HuH-7.5 (cell line): ENCODE measurements at places on chromosomes 16 and 17.

DNA sequence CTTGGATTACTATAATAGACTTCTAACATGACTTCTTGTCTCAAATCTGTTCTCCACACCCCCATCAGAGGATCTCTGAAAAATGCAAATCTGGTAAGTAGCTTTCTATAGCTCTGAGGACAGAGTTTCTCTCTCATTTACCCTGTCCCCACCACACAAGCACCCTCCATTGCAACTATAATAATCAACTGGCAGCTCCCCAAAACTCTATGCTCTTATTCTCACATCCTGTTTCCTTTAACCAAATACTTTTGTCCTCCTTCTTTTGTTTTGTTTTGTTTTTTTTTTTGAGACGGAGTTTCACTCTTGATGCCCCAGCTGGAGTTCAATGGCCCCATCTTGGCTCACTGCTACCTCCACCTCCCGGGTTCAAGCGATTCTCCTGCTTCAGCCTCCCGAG is 73.4 kb downstream of the HELZ start:
- DNase-seq, result no peak

DNA sequence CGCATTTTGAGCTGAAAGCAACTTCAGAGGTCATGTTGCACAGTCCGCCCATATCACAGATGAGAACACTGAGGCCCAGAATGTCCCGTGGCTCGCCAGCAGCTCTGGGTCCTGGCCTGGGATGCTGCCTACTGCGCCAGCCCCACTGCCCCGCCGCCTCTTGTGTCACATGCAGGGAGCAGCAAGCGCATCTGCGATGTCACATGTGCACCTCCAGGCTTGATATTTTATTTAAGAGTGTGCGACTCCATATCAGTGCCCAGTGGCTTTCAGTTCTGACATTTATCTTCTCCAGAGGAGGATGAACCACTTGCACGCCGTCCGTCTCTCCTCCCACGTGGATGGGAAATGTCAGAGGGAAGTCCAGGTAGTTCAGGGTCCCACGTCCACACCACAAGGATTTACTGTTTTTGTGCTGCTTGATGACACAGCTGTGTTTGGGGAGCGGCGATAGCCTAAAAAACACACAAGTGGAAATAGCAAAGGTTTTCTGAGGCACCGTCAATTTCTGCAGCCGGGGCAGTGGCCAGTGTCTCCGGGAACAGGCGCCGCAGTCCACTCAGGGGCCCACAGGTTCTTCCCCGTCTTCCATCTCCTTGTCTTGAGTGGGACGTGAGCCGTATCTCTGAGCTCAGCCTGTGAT is 7.0 kb upstream of the RBFOX3 start:
- no peak for DNase-seq

DNA sequence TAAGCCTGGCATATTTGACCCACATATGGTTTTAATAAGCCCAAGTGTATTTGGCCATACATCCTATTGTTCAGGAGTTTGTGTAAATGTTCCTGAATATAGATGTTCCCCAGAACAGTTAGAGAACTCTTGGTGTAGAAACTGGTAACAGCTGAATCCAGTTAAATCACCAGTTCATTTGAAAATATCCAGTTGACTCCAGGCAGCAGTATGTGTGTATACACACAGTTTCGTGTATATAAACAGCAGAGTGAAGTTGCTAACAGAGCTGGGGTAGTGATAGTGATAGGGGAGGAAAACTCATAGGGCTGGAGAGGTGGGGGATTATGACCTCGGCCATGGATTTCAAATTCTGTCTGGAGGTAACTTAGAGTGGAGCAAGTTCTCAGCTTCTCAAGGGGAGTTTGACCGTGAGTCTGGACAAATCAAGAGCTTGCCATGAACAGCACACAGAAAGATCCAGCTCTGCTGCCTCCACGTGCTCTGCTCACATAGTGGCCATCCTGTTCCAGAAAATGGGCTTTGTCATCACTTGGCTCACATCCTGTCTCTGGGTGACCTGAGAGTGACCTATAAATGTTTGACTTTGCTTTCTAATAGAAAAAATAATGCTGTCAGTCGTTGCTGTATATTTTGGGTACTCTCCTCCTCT is 30.6 kb upstream of the MMD start:
- DNase-seq, result no peak

DNA sequence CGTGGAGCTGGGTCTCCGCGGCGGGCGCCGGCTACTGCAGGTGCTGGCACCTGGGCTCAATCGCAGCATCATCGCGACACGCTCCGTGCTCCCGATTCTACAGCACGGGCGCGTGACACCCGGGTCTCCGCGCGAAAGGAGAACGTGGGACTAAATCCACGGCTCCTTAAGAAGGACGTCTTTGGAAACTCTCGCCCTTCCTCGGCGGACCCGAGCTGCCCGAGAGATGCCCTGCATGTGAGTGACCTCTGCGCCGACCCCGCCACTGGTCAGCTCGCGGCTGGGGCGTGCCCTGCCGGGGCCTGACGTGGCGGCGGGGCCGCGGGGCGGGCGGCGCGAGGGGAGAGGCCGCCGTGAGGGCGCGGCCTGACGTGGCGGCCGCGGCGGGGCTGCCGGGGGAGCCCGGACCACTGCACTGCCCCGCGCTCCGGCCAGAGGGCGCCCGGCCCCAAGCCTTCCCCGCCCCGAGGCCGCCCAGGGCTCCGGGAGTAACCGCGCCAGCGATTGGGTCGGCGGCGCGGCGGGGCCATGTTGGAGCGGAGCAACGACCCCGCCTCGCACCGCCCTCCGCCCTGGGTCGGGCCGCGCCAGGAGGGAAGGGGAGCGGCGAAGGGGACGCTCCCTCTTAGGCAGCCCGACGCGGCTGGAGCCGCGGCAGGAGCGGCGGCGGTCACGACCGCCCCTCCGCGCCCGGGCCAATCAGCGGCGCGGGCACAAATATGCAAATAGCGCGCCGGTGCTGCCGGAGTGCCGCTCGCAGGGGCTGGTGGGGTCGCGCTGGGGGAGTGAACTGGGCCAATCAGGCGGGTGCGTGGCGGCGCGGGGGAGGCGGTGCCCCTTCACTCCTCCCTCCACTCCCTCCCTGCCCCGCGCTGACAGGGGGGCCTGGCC is 75.6 kb downstream of the CHD9 start:
- peak; percentile 95 for DNase-seq

DNA sequence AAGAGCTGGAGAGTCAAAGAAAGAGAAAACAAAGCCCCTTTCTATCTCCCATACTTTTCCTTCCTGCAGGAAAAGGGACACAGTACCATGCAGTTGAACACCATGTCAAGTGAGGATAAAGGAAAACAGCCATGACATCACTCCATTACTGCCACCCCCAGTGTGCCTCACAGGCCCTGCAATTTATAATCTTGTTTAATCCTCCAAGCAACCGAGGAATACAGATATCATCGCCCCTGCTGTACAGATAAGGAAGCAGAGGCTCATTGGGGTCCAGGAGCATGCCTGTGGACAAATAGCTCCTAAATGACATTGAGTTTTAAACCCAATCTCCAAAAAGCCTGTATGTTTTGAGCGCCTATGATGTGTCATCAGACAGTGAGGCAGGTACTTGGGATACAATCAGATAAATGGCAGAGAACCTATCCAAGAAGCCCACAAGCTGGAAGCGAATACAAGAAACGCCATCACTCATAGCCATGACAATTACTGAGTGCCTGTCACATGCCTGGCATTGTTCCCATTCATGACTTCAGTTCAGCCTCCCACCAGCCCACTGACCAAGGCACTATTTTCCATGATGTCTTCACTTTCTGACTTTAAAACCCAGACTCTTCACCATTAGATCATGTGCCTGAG is 45.5 kb downstream of the CPPED1 start:
- no peak for DNase-seq

DNA sequence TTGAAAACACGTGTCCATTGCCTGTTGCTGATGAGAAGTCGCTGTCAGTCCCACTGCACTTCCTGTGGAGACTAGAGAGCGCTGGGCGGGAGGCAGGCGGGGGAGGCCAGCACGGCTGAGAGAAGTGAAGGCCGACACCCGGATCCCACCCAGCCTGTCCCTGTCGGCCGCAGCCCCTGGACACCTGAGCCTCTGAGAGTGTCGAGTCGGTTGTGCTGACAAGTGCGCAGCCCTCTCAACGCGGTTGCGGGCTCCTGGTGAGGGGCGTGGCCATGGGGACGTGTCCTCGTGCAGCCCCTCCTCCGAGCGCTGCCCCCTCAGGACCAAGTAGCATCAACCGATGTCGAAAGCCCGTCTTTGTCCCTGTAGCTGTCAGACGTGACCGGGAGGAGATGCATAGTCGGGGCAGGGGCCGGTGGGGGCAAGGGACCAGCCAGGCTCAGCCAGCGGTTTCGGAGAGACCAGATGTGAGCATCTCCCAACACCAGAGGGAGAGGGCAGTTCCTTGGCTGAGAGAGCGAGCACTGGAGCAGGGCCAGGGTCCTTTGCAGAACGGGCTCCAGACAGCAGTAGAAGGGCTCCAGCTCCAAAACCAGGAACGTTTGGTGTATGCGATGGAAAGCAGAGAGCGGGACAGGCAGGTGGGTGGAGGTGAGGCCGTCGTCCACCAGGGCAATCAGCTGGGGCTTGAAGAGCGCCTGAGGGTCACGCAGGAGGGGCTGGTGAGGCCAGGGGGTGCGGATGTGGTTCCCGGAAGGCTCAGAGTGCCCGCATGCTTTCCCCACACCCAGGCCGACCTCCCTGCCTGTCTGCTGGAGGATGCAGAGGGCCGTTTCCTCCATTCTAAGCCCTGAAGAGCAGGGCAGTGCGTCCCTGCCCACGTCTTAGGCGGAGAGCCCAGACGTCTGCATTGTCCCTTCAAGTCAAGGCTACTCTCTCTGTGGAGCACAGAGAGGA is 43.3 kb upstream of the CHMP6 start:
- DNase-seq, result no peak

DNA sequence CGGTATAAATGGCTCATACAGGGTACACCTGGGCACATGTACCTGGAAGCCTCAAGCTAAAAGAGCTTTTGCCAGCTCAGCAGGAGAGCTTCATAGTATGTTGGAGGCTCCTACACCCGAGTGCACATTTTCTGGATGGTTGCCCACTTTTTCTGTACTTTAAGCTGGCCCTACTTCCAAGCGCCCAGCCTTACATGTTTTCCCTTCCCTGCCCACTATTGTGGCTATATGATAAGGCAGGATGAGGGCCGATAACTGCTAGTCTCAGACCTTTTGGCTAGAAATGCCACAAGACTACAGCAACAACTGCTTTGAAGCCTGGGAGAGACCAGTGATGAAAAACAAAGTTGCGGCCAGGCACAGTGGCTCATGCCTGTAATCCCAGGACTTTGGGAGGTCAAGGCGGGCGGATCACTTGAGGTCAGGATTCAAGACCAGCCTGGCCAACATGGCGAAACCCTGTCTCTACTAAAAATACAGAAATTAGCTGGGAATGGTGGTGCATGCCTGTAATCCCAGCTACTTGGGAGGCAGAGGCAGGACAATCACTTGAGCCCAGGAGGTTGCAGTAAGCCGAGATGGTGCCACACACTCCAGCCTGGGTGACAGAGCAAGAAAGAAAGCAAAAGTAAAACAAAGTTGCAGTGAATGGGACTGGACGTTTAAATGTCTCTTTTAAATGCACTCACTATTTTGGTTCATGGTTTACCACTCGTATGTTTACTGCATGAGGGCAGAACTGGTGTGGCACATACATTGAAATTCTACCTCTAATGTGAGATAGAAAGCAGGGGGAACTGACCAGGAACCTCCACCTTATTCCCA is 14.2 kb upstream of the MARCHF10 start:
- DNase-seq, result no peak

GRCh38 chr16:85220125-85220839 is 108.0 kb upstream of the CIBAR2 start:
- no peak for DNase-seq

DNA sequence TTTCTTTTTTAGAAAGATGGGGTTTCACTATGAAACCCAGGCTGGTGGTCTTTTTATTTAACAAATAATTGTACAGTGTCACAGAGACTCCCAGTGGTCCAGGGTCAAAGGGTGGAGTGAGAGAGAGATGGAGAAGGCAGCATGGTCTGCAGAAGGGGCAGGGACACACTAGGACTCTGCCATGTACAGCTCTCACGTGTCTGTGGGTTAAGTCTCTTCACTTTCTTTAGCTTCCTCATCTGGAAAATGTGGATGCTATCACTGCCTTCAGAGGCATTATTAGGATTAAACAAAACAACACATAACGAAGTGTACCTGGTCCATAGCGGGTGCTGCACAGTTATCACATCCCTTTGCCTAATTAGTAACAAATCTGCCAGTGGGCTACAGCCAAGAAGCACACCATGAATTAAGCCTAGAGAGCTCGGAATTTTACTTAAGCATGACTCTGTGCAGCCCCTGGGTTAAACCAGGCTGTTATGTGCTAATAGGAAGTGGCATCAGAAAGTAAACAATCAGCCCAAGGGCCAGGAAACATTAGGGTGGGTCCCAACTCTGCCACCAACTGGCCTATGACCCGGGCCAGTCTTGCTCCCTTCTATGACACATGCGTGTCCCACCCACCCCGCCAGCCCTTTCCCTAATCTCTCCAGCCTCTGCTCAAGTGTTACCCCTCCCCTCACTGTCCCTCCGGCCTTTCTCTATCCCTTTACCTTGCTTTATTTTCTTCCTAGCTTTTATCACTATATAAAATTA is 13.9 kb downstream of the TOP3A start:
- no peak for DNase-seq

- DNase-seq, result no peak
Measured at GRCh38 chr16:69438465-69438864, 14.0 kb downstream of the CYB5B start.

- DNase-seq, result no peak
Measured at GRCh38 chr16:84633622-84634021, 14.7 kb upstream of the KLHL36 start.

GRCh38 chr17:38693700-38694329 is 11.3 kb upstream of the MLLT6 start:
- DNase-seq, result no peak

DNA sequence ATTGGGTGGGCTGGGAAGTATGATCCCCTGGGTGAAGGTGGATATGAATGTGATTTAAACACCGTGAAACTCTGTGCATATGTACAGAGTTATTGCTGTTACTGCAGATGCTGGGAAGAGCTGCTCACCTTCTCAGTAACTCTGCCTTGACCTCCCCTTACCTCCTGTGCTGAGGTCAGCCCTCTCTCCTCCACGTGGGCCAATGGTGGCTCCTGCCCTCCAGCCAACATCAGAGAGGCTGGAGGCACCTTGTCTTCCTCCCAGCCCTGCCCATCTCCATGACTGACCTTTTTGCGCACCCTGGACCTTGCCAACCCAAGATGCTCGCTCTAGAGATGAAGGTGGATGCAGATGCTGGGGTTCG is 387 bp upstream of the ASB16 start:
- no peak for DNase-seq

DNA sequence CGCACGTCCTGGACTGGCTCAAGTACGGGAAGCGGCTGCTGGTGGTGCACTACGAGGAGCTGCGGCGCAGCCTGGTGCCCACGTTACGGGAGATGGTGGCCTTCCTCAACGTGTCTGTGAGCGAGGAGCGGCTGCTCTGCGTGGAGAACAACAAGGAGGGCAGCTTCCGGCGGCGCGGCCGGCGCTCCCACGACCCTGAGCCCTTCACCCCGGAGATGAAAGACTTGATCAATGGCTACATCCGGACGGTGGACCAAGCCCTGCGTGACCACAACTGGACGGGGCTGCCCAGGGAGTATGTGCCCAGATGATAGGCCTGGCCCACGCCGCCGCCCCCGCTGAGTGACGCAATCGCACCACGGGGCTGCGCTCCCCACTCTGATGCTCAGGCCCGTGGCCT is 50.2 kb downstream of the WSCD1 start:
- DNase-seq, result no peak
